ENCODE measurements at places on chromosomes 1 and 21.

DNA sequence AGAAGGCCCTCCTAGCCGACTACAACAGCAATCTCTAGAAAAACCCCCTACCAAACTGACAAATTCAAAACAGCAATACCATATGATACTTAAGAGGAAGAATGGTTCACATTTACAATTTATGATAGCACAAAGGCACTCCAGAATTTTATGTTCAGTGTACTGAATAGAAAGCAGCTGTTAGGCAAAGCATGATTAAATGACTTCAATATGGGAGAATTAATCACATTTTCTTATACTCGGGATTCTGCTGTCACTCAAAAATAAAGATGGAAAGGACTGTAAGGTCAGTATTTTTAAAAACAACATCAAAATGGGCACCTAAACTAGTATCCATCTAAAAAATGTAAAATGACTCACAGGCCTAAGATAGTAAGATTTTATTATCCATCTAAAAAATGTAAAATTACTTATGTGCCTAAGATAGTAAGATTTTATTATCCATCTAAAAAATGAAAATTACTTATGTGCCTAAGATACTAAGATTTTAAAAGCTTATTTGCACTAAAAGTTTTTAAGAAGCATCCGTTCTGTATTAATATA, 198.5 kb downstream of the SMYD3 start:
- no peak for DNase-seq

DNA sequence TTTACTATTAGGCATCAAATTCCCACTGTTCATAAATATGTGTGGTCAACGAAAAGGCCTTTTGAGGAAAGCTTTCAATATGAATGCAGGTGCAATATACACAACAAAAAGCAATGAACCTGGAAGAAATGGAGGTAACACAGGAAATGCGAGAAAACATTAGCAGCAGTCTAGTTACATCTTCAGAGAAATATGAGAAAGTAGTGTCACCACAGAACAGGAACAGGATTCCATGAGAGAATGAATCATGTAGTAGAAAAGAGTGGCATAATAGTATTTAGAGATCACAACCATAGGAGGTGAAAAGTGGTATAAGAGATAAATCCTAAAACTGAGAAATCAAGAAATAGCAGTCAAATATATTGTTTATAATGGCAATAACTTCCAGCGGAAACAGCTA, 103.7 kb downstream of the AK5 start:
- no peak for DNase-seq

- DNase-seq: no peak
Observed at GRCh38 chr1:164774819-164775654, 216.1 kb downstream of the PBX1 start.

GRCh38 chr1:966135-966703, at the start of gene PLEKHN1:
TSS of gene PLEKHN1 (plus strand) at chr1:966482. CDS start at chr1:966532, 50 bp downstream.
- no peak for DNase-seq

GRCh38 chr1:23200883-23201282, 16.4 kb downstream of the HTR1D start:
- DNase-seq: no peak

DNA sequence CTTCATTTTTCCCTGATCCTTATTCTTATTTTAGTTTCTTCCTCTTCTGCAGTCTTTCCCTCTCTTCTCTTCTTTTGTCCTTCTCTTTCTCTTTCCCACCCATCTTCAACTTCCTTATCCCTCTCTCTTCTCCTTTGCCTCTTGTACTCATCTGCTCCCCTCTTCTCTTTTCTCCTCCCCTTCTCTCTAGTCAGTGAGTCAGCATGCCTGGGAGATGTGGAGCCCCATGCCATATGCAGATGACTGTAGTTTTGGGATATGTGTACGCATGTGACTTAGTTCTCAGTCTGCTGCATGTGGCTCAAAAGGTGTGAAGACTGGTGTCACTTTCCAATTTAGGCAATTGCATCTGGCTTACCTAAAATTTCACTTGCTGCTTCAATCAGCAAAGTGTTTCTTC, 10.4 kb downstream of the DNAJC6 start:
- no peak for DNase-seq

- DNase-seq: no peak
Observed at GRCh38 chr1:28031173-28031572, 57.2 kb downstream of the EYA3 start.

DNA sequence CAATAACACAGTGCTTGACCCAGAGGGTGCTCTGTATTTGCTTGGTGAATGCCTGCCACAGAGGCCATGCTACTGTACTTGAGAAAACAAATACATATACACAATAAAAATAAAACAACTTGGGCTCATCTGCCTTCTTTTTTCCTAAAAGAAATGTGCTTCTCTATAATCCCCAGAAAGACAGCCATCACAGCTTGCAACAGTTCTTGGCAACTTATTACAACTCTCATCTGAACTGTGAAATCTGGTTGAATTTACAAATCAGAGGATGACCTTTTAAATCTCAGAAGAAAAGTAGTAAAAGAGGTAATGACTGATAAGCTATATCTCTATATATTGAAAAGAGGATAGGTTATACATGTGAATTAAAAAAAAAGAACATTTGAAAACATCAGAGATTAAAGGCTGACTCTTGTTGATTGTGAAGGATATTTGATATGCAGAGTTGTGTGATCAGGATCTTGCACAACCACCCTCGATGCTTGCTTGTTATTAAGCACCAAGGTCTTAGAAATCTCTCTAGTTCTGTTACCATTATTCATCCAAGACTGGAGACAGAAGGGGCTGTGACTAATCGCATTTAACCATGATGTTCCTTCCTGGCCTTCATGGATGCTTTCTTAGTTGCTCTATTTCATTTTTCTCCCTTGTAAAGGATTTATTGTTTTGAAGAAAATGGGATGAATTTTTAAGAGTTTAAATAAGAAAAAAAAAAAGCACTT, 213.4 kb downstream of the APP start:
- DNase-seq: no peak

GRCh38 chr1:240946926-240947325, 335.0 kb upstream of the GREM2 start:
- no peak for DNase-seq

- no peak for DNase-seq
Observed at GRCh38 chr1:150302338-150302737, 8.7 kb downstream of the MRPS21 start.

GRCh38 chr21:45540601-45540970, 1.7 kb downstream of the SLC19A1 start:
- DNase-seq: no peak

DNA sequence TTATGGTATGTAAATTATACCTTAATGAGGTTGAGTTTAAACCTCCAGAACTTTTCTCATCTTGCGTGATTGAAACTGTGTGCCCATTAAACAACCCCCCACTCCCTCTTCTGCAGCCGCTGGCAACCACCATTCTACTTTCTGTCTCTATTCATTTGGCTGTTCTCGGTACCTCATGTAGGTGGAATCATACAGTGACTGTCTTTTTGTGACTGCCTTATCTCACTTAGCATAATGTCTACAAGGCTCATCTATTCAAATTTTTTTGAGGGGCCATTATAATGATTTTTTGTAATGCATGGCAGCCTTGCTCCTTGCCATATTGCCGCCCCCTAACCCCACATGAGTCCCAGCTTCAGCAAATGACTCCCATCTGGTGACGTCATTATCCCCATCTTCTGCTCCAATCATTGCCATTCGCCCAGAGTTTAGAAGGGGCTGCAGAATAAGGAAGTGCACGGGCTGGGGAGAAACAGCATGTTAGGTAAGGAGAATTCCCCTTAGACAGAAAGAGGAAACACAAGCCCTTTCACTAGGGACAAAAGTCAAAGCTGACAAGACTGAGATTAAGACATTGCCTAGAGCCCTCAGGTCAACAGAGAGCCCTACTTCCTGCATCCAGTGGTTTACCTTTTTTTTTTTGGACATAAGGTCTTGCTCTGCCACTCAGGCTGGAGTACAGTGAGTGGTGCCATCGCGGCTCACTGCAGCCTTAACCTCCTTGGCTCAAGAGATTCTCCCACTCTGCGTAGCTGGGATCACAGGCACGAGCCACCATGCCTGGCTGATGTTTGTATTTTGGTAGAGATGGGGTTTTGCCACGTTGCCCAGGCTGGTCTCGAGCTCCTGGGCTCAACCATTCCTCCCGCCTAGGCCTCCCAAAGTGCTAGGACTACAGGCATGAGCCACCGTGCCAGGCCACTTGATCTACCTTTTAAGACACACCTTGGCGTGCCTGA, 78.4 kb upstream of the ERRFI1 start:
- no peak for DNase-seq

DNA sequence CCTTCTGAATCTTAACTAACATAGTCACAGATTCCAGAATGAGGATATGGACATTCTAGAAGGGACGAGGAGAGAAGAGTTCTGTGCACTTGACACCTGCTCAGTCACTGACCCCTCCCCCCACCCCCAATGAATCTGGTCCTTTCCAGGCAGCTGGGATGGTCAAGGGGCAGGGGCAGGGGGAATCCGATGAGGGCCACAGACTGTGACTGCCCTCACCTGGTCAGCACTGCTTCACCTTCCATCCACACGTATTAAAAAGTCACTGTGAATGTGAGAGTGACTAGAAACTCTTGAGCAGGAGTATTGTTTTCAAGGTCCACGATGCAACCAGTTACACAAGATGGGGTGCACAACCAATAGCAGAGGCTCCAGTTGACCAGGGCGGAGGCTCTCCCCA, 9.5 kb upstream of the PRAMEF12 start:
- no peak for DNase-seq

GRCh38 chr1:153291514-153291913, 21.2 kb downstream of the PGLYRP3 start:
- DNase-seq: no peak

GRCh38 chr1:148388260-148389026, 94.7 kb downstream of the PPIAL4G start:
- peak; percentile 89 for DNase-seq

GRCh38 chr1:29998686-29999085, 724.7 kb downstream of the MATN1 start:
- no peak for DNase-seq

- DNase-seq: peak; percentile 57
Observed at GRCh38 chr1:15951341-15952153, 24.4 kb downstream of the ZBTB17 start.

- DNase-seq: no peak
Observed at GRCh38 chr1:243575070-243575469, 275.0 kb downstream of the AKT3 start.

- DNase-seq: no peak
Observed at GRCh38 chr1:156794506-156795373, 21.9 kb downstream of the SH2D2A start.

DNA sequence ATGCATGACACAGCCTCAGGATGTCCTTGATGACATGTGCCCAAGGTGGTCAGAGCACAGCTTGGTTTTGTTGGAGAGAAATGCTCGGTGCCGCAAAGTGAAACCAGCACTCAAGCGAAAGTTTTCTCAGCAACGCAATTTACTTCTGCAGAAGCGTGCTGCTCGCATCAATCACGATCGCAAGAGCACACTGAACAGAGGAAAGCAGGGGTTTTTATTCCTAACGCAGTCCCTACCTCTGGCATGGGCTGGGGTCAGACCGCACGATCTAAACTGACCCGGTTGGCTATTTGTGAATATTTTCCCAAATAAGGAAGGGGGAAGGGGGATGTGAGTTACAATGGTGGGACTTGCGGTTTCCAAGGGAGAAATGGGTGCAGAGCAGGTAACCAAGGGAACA, 809 bp upstream of the ZNF669 start:
- no peak for DNase-seq

- no peak for DNase-seq
Observed at GRCh38 chr1:228961511-228961910, 226.2 kb downstream of the RHOU start.

GRCh38 chr1:65698590-65698989, 94.1 kb upstream of the PDE4B start:
- no peak for DNase-seq

- peak; percentile 29 for DNase-seq
Observed at GRCh38 chr1:212700892-212701819, 1.5 kb upstream of the BATF3 start.

DNA sequence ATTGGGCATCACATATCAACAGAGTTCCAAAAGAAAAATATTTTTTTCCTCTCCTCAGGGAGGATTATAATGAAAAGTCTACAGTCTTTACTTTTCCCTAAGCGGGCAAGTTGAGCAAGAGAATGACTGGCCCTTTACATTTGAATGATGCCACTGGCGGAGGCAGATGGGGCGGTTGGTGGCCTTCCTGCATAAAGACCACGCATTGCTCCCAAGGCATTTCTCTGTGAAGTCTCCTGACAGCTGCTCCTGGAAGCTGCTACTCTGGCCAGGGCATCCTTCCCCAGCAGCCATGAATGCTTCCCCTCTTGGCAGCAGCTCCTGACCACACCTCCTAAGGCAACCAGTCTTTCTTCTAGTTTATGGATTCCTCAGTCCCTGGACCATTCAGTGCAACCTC, 161.1 kb upstream of the RRP15 start:
- DNase-seq: no peak

DNA sequence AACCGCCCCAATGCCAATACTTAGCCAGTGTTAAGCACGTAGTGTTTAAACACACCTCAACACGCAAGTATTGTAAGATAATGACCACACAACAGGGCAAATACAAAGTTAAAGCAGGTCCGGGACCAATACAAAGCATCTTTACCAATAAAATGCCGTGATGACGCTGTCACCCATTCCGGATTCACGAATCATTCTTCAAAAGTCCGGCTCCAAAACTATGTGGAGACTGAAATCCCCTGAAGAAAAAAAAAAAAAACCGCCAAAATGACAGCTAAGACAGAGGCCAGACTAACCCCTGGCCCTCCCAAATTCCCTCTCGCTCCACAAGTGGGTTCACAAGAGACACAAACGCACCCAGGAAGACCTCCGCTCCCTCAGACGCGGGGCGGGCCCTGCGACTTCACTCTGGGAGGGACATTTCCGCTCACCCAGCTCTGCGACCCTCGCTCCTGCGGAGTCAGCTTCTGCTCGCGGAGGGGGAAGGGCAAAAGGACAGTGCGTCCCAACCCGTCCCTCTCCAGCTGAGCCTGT, 625 bp upstream of the DARS2 start:
- no peak for DNase-seq

Data from stimulated activated naive CD4-positive, alpha-beta T cell treated with Interleukin-2 at 50 U/mL for 16 hours (primary cell).